Stimulated activated CD4-positive, alpha-beta T cell treated with anti-CD3 and anti-CD28 coated beads, TNF-alpha, amount 100 ng/mL, for 1 hour (primary cell): ENCODE measurements at places on chromosomes 16 and 17.

DNA sequence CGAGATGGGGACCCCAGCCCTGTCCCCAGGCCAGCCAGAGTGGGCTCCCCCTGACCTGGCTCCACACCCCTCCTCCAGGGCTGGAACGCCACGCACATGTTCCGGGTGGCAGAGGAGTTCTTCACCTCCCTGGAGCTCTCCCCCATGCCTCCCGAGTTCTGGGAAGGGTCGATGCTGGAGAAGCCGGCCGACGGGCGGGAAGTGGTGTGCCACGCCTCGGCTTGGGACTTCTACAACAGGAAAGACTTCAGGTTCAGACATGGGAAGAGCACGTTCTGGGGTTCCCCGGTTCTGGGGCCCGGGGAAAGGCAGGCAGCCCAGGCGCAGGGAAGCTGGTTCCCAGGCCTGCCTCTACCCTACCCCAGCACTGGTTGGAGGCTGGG, 4.6 kb downstream of the ACE start:
- no peak for DNase-seq

DNA sequence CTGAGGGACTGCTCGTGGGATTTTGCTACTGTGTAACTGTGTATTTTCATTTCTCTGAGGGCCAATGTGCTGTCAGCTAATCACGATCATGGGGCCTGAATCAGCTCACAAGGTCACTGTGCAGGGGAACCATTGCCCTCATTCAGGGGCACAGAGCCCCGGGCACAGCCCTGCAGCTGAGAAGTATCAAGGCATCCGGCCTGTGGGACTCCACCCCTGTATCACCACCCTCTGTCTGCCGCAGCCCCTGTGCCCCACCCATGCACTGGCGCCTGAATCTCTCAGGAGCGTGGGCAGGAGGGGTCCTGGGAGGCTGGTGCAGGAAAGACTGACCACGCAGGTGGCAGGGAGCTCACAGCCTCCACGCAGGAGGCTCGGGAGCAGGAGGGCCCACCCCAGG, 43.4 kb upstream of the RASD1 start:
- no peak for DNase-seq

- DNase-seq: no peak
Observed at GRCh38 chr17:71398800-71399219, 722.0 kb upstream of the SOX9 start.

GRCh38 chr17:8126491-8127066, 2.7 kb upstream of the HES7 start:
- DNase-seq: no peak
